ENCODE measurements at places on chromosomes 2 and 18.

DNA sequence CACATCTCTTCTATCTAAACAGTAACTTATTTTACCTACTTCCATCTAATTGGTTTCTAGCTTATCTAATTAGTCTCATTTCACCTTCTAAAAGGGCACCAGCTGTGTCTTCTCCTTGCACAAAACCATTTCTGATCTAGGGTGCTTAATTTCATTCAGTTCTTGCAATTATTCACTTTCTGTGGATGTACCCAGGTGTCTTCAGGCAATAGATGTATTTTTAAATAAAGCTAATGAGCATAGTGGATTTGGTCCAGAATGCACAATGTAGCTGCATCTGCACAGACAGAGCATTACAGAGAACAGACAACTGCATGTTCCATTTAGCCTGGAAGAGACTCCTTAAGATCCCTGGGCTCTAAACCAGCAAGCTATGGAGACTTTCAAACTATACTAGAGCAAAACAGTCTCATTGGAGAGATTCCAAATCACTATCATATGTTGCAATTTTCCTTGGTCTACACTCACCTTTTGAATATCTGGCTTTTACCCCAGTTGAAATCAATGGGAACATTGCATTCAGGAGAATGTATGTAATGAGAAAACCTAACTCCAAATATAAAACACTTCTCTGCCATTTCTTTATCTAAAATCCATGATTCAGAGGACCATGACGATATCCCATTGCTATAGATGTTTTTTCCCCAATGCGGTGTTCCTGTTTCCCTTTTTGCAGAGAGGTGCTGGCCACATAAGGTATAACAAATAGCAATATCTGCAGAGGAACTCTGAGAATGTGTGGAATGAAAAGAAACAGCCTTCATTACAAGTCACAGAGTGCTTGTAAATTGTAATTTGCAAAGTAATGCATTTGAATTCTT, 3.5 kb upstream of the RFX8 start:
- DNase-seq, result no peak

DNA sequence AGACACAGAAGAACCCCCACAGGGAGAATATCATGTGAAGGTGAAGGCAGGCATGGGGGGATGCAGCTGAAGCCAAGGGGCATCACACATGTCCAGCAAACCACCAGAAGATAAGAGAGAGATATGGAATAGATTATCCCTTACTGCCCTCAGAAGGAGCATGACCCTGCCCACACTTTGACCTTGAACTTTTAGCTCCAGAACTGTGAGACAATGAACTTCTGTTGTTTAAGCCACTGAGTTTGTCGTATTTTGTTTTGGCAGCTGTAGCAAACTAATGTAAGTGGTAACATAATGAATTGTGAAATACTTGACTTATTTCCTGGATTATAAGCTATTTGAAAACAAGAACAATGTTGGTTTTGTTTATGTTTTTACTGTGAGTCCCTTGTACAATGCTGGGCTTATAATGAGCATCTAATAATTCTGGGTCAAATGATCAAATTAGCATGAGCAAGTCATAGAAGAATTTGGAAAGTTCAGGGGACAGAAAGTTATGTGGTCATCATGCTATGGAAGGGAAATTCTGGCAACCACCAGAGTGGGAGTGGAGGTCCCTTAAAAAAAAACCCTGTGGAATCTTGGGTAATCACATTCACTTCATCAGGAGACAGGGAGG, 541.0 kb upstream of the KLHL29 start:
- no peak for DNase-seq

GRCh38 chr2:192398236-192398635, 203.5 kb upstream of the TMEFF2 start:
- DNase-seq, result no peak

DNA sequence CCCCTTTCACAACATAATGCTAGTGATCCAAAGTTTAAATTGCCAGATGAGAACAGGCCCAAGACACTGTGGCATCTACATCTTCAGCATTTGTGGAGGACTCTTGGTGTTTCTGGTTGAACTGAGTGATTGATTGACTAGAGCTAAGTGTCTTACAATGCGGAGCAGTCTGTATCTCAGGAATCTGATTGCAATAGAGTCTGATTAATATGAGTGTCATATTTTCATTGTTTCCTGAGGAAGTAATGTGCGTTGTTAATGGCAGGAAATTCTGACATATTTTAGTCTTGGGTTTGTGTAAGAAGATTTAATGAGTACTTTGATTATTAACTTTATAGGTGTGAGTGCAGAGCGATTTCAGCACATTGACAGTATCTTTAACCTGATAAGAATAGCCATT, 82.0 kb upstream of the PROKR1 start:
- DNase-seq, result no peak

DNA sequence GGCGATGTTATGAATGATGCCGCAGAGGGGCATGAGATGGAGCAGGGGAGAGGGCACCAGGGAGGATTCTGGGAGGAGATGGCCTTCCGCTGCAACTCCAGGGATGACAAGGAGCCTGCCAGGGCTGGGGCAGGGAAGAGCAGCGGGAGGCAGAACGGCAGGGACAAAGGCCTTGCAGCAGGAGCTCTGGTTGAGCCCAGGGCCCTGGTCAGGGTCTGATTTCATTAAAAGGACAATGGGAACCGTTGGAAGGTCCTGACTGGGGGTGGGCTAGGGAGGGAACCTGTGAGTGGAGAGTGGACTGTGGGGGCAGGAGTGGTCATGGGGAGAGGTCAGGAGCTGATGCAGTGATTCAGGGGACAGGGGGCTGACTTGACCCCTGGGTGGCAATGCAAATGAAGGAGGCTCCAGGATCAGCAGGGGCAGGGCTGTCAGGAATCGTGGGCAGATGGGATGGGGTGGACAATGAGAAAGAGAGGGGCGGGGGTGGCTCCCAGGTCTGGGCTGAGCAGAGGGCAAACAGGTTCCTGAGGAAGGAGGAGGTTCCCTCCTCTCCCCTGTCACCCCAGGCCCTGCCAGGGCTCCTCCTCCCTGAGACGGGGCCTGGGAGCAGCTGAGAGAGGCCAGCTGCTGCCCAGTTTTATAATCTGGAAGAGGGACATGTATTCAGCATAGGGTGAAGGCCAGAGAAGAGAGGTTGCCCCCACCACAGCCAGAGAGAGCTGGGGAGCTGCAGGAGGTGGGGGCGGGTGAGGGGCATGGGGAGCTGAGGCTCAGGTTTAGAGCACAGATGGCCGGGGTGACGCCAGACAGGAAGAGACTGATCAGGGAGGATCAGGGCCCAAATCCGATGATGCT, 7.3 kb upstream of the DUSP2 start:
- DNase-seq, result no peak

GRCh38 chr18:28176698-28176947, 307 bp downstream of the CDH2 start:
- no peak for DNase-seq

GRCh38 chr2:197369228-197369932, 58.8 kb upstream of the ANKRD44 start:
- DNase-seq, result no peak

GRCh38 chr2:54670485-54671009, 52.9 kb upstream of the EML6 start:
- DNase-seq, result no peak

DNA sequence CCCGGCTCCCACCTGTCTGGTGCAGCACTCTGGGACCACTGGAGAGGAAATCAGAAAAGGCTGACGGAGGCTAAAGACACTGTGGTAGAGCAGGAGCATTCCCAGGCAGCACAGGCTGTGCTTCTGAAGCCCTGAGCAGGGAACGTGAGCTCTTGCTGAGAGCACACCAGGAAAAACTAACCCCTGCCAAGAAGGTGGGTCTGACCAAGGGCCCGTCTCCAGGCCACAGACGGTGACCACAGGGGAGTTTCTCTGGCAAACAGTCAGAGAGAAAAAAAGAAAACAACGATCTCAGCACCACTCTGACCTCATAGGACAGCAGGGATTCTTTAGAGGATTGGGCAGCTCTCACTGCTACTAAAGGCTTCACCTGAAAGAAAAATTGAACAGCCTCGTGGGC, 201.4 kb downstream of the AFF3 start:
- peak; percentile 18 for DNase-seq

- no peak for DNase-seq
These were observed 24.4 kb downstream of the CRYGD start for GRCh38 chr2:208099682-208100470.

DNA sequence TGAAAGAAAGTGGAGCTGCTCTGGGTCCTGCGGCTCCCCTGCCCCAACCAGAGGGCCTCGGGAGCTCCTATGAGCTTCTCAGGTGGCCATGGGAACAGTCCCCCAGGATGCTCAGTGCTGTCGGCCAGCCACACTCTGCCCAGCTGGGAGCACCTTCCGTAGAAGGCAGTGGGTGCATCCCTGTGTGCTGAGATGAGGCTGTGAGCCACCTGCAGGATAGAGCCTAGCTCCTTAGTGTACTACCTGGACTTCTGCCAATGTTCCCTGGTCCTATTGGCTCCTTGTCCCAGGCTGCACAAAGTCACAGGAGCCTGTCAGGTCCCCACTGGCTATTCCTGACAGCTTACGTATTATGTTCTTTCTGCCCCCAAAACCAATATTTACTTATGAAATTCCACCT, 16.1 kb downstream of the PRELID3A start:
- no peak for DNase-seq

- peak; percentile 5 for DNase-seq
These were observed 33.8 kb downstream of the SMC6 start for GRCh38 chr2:17719562-17720371.
